ENCODE measurements at places on chromosomes 7 and 10. TPM values are rescaled to one million over a fixed set of nuclear protein-coding genes. Genes with fewer than 3 reads are reported as not detected.

The GJD4 gene
- not detected for total RNA-seq

The TAS2R4 gene
- 0.88 TPM for total RNA-seq

The CUBN gene
- 0.60 TPM for total RNA-seq

DNA sequence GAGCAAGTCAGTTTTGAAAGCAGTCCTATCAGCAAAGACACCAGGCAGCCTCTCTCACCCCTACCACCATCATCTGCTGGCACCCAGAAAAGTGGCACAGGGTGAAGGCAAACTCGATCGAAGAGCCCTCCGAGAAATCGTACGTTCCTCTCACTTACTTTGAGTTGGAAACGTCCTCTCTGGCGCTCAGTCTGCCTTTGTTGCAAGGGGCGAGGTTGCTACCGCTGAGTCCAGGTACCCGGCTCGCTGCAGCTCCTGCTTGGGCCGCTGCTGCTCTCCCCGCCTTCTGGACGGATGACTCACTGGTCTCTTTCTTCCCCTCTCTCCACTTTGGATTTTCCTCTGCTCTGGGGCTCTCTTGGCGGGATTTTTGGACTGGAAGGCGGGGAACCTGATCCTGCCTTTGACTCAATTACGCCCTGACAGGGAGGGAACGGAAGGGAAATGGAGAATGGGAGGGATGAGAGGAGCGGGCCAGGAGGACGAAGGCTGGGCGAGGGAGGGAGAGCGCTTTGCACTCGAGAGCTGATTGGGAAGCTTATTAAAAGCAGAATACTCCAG, at the start of gene PTN:
TSS of gene PTN (minus strand) at position 453 of the 561 bp plus-strand sequence. CDS start 88,760 bp downstream, outside the sequence.
- peak; percentile 61 for DNase-seq

DNA sequence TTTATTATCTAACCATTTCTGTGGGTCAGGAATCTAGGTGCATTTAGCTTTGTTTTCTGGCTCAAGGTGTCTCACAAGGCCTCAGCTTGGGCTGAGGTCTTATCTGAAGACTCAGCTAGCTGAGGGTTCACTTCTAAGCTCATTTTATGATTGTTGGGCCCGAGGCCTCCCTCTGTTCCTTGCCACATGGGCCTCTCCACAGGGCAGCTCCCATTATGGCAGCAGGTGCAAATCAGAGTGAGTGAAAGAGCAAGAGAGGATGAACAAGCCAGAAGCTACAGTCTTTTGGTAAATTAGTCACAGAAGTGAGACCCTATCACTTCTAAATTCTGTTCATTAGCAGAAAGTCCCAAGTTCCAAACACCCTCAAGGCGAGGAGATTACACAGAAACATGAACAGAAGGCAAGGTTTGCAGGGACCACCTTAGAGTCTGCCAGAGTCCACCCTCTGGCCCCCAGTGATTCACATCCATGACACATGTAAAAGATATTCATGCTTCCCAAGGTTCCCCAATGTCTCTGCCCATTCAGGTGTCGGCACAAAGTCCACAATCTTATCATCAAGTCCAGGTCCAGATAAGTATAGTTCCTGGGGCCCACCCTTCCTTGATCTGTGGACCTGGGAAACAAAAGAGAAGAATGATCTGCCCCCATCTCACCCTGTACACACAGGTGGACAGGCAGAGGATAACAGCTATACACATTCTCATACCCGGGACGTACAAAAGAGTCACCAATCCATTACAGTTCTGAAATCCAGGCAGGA, 23.7 kb downstream of the FIGNL1 start:
- no peak for DNase-seq

GRCh38 chr7:30926313-30926712, 14.7 kb downstream of the AQP1 start:
- no peak for DNase-seq

DNA sequence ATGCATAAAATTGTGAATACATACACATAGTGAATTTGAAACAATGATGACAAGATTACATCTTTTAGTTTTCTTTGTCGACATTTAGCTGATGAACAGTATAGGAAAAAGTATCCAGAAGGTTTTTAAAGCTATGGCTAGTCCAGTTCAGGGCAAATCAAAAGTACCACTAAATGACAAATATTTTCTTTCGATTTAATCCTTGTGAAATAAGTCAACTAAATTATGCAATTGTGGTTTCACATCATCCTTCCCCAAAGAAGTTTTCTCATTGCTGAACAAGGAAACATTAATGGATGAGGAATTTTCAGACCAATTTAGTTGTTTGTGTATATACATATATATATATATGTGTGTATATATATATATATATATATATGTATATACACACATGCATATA, 774.0 kb downstream of the DNAJB9 start:
- DNase-seq = no peak

The TACC2 gene
- 8.5 TPM for total RNA-seq

The TBC1D12 gene
- total RNA-seq = 11.4 TPM

DNA sequence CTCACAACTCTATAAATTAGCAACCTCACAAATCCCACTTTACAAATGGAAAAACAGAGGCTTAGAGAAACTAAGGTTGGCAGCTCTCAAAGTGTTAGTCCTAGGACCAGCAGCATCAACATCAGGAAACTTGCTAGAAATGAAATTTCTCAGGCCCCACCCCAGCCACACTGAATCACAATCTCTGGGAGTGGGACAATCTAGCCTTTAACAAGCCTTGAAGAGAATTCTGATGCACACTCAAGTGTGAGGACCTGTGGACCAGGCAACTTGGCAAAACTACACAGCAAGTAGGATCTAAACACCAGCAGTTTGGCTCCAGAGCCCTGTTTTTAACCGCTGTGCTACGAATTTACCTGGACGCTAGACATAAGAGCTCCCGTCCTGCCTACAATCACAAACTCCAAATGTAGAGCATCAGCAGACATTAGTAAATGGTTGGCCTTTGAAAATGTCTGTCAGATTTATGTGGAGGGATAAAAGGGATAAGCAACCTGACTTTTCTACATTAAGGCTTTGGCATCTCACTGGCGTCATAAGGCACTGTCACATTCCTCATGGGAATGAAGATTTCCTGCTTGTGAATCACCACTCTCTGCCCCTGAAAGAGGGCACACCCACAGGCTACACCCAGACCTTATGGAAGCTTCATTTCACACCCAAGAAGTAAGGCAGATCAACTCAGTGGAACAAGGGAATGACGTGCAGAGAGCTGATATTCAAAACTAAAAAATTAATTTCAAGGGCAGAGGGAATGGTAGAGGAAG, 34.5 kb downstream of the PPP1R3C start:
- peak; percentile 98 for DNase-seq

The CFAP43 gene
- 0.07 TPM for total RNA-seq

The RSPH10B2 gene
- 0.05 TPM for total RNA-seq

The MMP21 gene
- total RNA-seq = not detected

The CD36 gene
- 0.05 TPM for total RNA-seq

The PRPS1L1 gene
- not detected for total RNA-seq

The VSTM2A gene
- total RNA-seq = not detected

DNA sequence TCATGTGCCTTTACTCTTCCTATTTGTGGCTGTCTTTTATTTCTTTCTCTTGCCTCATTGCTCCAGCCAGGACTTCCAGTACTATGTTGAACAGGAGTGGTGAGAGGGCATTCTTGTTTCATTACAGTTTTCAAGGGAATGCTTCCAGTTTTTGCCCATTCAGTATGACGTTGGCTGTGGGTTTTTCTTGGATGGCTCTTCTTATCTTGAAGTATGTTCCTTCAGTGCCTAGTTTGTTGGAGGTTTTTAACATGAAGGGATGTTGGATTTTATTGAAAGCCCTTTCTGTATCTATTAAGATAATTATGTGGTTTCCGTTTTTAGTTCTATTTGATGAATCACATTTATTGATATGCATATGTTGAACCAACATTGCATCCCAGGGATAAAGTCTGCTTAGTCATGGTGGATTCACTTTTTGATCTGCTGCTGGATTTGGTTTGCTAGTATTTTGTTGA, 96.8 kb downstream of the GLCCI1 start:
- peak; percentile 87 for DNase-seq

GRCh38 chr10:49351669-49352068, 44.2 kb downstream of the DRGX start:
- no peak for DNase-seq

The SSC4D gene
- total RNA-seq = 0.76 TPM

DNA sequence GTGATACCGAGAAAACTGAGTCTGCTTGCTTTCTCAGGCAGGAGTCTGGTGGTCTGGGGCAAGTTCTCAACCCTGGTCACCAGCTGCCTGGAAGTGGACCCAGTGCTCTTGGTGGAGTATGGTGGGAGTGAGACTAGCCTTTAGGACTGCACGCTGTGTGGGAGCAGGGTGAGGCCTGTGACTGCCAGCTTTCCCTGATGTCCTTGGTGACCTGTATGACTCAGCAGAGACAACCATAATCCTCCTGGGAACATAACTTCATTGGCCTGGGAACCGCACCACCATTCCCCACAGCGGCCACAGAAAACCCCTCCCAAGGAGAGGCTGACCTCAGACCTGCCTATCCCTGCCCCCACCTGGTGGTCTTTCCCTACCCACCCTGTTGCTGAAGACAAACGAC, 139.5 kb upstream of the CHRM2 start:
- DNase-seq = peak; percentile 1

The CLCN1 gene
- not detected for total RNA-seq

DNA sequence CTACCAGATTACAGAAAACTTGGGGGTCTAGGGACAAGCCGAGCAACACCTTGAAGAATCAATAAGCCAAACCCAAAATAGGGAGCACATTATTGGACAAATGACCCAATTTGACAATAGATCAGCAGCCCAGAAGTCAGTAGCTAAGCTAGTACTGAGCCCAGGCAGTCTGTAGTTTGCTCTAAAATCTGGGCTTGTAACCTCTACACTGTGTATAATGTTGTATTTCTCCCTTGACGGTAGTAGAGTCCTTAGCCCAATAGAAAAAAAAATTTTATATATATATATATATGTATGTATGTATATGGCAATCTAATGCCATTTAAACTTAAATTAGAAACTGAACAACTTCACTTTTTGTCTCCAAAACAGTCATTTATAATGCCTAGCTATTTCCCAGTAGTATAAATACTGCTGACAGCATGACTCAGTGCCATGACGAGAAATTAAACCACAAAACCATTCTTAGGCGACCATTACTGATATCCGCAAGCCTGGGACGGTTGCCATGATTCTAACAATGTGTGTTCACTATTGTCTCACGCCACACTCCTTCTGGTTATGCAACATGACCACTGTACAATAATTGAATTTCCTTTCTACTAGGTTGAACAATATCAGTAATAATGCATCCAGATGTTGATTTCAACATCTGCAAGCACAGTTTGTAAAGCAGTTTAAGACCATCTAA, 110.5 kb downstream of the IPMK start:
- peak; percentile 99 for DNase-seq

DNA sequence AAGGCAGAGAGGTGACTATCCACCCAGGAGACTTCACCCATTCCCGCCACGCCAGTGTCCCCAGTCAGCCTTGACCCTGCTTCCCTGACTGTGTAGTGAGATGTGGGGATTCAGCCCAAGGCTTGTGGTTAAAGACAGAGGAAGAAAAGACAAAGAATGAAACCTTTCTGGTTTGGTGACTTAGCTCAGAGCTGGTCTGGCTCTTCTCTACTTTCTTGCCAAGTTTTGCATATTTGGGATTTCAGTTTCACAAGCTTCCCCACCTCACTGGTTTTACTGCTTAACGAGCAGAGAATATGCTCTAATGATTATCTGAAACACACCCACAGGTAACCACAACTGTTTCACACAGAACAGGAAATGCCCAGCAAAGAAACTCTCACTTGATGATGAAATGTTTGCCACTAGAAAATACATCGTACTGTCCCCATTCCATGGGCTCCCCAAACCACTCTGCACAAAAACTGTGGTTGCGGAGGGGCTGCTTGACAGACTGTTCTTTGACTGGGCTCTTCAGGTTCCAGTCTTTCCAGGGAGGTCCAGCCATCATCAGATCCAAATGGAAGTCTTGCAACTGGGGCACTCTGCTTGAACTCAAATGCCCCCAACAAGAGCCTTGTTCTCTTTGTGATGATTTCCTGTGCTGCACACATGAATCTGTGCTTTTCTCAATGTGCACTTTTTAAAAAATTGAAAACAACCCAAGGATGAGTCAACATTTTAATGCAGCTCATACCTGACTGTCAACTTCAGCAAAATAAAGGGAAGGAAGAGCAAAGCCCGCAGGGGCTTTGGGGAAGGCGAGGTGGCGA, 95.5 kb downstream of the CTBP2 start:
- DNase-seq = peak; percentile 60

The CYP3A7 gene
- not detected for total RNA-seq

The PRSS37 gene
- not detected for total RNA-seq

GRCh38 chr10:100148353-100149211, 37.2 kb downstream of the ERLIN1 start:
- peak; percentile 34 for DNase-seq

DNA sequence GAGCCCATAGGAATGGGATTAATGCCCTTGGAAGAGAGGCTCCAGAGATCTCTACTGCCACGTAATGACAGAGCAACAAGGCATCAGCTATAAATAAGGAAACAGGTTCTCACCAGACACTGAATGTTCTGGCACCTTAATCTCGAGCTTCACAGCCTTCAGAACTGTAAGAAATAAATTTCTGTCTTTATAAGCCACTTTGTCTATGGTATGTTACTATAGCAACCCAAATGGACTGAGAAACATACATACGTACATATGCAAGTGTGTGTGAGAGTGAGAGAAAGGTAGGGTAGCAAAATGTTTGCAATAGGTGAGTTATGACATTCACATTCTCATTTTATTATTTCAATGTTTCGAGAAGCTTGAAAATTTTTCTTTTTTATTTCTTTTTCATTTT, 22.1 kb upstream of the HTR5A start:
- DNase-seq = no peak

The AGR2 gene
- not detected for total RNA-seq

GRCh38 chr7:87318741-87319140, 26.7 kb upstream of the CROT start:
- DNase-seq = peak; percentile 69

The ZNF277 gene
- 30.9 TPM for total RNA-seq

DNA sequence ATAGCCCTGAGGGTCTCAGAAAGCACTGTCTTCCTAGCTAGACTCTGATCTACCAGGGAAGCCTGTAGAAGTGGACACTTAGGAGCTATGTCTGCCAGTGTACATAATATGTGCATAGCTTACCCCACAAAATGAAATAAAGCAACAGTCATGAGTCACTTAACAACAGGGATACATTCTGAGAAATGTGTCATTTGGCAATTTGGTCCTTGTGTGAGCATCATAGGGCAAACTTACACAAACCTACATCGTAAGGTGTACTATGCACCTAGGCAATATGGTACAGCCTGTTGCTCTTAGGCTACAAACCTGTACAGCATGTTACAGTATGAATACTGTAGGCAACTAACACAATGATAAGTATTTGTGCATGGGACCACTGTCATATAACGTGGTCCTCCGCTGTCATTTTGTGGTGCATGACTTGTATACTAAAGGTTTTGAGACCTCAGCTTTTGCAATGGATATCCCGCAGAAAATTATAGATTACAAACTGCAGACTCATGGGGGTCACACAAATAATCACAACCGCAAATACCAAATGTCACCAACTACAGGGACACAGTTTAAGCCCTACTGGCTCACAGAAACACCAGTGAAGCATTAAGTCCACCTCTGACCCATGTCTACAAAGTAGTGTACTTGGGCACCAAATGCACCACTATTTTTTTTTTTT, 1.7 kb downstream of the URGCP start:
- no peak for DNase-seq
